ENCODE measurements at places on chromosomes 2 and 18.

DNA sequence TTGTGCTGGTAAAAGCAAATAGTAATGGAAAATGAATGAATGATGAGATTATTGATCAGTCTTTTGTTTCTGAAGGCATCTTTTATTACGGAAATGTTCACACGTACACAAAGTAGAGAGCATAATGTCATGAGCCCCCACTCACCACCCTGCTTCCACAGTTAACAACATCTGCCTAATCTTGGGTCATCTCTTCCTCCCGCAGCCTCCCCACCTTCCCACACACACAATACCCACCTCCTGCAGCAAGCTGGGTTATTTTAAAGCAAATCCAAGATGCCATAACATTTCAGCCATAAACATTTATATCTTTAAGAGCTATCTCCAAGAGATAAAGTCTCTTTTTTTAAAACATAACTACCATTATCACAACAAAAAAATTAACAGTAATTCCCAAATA, 36.3 kb downstream of the CYP27C1 start:
- no peak for DNase-seq

- DNase-seq, result no peak
Observed at GRCh38 chr2:185201063-185201462, 537.5 kb upstream of the FSIP2 start.

DNA sequence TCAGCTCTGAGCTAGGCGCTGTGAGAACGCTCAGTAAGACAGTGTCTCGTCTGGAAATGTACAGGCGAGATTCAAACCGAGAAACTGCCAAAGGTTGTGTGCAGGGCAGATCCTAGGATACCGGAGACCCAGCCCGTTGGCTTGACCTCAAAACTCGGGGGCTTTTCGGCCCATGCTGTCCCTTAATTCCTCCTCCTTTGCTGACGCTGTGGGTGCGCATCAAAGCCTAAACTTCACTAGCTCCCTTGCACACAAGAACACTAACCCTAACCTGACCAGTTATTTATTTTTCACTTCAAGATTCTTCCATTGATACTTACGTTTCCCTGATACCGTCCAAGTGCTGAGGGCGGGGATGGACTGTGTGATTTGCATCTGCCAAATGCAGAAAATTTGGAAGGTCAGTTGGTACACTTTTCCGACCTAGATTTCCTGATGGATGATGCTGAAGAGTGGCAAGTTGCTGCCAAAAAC, 1.0 kb upstream of the AAK1 start:
- no peak for DNase-seq

GRCh38 chr18:78635093-78635800, 344.4 kb upstream of the SALL3 start:
- no peak for DNase-seq

DNA sequence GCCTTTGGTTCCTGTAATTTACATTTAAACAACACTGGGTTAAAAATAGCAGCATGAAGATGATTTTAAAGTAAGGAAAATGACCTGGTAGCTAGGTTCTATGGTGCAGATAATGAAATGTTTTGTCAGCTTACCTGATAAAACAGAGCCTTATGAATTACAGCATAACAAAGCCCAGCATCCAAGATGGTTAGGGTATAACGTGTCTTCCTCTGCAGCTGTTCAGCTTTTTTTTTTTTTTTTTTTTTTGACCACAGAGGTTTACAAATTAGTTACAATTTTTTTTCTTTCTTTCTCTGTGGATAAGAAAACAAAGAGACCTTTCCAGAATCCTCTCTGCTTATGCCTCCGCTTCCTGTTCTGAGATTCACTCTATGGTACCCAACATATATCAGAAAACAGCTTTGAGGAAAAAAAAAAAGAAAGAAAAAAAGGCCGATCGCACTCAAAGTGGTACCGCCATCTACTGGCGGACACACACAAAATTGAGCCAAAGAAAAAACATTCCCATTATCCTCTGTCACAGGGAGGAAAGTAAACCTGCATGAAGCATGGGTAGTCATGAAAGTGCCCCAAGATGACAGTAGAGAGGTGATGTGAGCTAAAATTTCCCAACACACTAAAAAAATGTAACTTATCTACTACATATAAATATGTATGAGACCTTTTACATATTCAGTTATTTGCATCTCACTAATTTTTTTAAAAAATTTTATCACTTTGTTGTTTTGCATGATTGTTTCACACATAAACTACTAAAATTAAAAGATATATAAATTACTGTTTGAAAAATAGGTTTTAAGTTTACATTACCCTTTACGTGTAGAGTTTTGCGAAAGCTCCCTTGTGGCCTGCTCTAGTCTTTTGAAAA, at the start of gene SCN3A:
SCN3A (minus strand) TSS at position 362 of the 871 bp plus-strand sequence. CDS start 27,656 bp downstream, outside the sequence.
- DNase-seq, result peak; percentile 21

DNA sequence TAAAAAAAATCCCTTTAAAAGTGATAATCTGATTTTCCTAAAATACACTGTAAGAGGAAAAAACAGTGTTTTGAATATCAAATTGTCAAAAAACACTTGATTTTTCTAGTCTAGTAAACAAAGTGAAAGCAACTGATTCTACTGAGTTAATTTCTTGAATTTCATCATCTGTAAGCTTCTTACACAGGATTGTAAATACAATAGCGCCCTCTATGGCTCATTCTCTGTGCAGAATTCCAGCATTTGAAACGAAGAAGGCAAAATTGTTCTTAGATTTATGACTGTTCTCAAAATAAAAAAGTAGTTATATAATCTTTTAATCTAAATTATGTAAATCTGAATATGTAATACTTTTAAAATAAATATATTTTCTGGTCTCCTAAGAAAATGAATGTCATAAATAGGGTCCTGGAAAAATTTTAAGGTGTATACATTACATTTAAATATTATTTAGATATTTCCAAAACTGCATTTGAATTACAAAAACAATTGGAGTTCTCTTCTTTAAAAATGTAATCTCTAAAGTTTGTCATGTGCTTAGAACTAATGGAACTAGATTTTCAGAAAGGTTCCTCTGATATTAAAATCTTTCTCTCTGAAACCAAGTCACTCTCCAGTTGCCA, 176.9 kb upstream of the MC4R start:
- no peak for DNase-seq

DNA sequence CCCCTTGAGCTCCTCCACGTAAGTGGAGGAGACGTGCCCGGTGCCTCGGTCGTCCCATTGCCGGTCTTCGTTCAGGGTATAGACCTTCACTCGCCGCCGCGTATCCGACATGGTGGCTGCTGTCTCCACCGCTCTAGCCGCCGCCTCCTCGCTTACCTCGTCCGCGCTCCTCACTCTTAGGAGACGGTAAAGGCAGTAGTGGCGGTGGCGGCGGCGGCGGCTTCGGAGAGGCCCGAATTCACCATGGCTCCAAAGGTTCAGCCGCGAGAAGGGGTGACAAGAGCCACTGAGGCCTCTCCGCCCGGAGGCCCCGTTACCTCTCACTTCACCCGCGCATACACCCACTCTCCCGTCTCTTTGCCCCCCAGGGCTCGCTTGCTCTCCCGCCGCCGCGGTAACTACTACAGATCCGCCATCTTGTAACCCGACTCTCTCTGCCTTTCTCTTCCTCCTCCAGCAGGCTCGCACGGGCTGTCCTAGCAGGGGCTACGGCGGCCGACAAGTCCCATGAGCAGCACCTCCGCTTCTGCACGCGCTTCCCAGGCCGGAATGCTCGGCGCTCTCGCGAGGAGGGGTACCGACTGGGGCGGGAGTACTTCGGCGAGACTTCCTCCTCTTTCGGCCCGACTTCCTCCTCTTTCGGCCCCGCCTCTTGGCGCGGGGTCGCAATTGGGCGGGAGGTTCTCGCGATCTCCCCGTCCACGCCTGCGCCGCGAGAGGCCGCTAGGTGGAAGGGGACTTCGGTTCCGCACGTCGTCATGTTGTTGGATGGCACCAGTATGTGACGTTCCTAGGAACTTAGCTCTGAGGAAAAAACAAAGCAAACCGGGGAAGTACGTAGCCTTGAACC, at the start of gene PPP4R3B:
PPP4R3B (minus strand) TSS at position 448 of the 850 bp plus-strand sequence; CDS start at position 111, 337 bp downstream.
- peak; percentile 96 for DNase-seq

- no peak for DNase-seq
Observed at GRCh38 chr2:65395621-65396347, 36.6 kb downstream of the SPRED2 start.

GRCh38 chr2:103615611-103616105, 853.8 kb downstream of the TMEM182 start:
- DNase-seq, result no peak

- no peak for DNase-seq
Observed at GRCh38 chr2:178157574-178157973, 36.7 kb upstream of the OSBPL6 start.

GRCh38 chr2:50480507-50480906, 551.4 kb downstream of the NRXN1 start:
- no peak for DNase-seq

DNA sequence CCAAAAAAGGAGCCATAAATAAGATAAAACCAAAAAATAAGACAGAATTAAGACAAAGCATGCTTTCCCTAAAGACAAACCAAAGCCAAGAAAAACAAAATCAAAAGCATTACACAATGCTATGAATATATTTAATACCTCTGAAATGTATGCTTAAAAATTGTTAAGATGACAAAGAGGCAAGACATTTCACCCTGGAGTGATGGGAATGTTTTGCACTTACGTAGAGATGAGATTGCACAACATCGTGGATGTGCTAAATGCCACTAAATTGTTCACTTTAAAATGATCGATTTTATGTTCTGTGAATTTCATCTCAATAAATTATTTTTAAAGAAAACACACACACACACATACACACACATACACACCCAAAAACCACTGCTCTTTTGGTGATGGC, 386.6 kb upstream of the KLHL29 start:
- DNase-seq, result no peak

GRCh38 chr2:18522484-18523146, 37.8 kb downstream of the RDH14 start:
- no peak for DNase-seq

- DNase-seq, result no peak
Observed at GRCh38 chr2:11539317-11540147, 5.7 kb downstream of the GREB1 start.

DNA sequence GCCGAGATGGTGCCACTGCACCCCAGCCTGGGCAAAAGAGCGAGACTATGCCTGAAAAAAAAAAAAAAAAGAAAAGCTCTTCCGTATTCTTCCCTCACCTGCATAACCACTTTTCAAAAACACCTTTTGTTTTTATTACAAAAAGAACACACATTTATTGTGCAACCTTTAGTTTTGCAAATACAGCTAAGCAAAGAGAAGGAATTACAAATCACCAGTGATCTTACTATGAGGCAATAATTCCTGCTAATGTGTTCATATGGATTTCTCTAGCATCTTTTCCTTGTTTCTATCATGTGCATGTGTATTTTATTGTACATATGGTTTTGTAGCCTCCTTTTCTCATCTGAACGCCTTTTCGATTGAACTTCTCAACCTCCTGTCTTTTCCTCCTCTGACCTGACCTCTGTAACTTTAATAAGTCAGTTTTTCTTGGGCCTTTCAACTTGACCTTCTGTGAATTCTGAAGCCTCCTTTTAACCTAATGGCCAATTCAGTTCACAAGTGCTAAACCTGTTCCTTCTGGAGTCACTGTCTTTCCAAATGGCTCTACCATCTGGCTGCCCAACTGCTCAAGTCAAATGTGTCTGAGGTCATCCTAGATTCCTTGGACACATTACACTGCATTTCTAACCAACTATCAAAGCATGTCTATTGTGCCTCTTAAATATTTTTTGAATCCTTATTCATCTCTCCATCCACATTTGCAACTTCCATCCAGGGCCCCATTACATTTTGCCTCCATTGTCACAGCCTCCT, 59.1 kb upstream of the DAPL1 start:
- no peak for DNase-seq

DNA sequence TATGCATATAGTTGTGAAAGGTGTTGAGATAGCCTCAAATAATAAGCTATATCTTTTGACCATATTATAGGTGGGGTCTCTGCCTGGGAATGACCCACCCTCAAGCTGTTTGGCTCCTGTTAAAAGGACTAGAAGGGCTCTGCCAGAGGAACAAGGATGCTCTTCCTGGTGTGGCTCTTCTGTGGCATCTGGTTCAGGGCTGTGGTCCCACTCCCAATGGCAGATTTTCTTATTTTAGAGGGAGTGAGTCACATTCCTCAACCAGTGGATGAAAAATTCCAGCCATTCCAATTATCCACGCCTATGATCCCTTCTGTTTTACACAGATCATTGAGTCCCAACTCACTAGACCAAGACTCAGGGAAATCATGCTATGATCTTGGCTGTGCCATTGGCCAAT, 119.9 kb downstream of the PARD3B start:
- DNase-seq, result peak; percentile 33

DNA sequence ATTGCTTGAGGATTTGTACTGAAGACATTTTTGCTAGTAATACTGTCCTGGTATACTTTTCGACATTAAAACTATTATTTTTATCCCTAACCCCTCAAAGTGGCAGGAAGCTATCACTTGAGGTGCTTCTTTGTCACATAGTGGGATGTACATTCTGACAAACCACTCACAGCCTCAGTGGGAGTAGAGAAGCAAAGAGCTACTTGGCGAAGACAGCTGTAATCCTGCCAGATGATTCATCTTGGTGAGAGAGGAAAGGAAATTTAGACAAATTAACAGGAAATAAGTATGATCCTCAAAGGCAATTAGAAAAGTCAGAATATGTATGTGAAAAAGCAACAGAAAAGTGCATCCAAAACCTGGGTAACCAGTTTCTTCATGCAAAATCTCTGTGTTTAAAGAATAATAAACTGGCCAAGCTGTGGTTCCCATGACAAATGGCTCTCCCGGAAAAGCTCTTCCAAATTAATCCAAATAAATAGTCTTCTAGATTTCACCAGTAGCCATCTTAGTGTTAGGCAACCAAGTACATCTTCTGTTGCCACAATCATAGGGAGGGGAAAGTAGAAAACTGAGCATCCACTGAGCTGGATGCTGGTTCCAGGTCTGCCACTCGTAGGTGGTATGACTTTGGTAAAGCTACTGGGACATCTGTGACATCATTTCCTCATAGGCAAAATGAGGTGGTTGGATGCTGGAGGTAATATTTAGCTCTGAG, 308.0 kb upstream of the LYPD1 start:
- DNase-seq, result no peak

GRCh38 chr2:226991663-226992062, 155.8 kb downstream of the RHBDD1 start:
- DNase-seq, result no peak

- peak; percentile 17 for DNase-seq
Observed at GRCh38 chr2:46929612-46930011, 14.0 kb upstream of the MCFD2 start.

- no peak for DNase-seq
Observed at GRCh38 chr2:866887-867286, 83.8 kb upstream of the SNTG2 start.

- no peak for DNase-seq
Observed at GRCh38 chr18:47151439-47151838, 1.1 kb upstream of the HDHD2 start.

DNA sequence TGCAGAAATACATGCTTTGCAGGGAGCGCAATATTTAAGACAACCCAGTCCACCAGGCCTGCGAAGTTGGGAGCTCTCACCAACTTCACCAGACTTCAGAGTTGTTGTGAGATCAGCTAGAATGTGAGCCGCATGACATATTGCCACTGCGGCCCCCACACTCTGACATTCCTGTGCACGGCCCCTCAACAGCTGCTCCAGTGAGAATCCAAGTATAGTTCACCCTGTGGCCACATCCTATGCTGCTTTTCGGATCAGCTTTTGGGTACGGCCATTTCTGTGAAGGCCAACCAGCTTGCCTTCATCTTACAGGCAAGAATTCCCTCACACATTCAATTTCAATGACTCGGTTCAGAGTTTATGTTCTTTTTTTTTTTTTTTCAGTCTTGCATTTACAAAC, 177.8 kb downstream of the SOX11 start:
- no peak for DNase-seq

GRCh38 chr18:65322895-65323294, 427.9 kb upstream of the CDH7 start:
- no peak for DNase-seq

GRCh38 chr2:28463211-28463816, 32.5 kb upstream of the PLB1 start:
- no peak for DNase-seq

- no peak for DNase-seq
Observed at GRCh38 chr2:54672590-54673456, 50.6 kb upstream of the EML6 start.
